Omental fat pad (tissue), 4 donors: ENCODE measurements at places on chromosomes 16 and 17.

DNA sequence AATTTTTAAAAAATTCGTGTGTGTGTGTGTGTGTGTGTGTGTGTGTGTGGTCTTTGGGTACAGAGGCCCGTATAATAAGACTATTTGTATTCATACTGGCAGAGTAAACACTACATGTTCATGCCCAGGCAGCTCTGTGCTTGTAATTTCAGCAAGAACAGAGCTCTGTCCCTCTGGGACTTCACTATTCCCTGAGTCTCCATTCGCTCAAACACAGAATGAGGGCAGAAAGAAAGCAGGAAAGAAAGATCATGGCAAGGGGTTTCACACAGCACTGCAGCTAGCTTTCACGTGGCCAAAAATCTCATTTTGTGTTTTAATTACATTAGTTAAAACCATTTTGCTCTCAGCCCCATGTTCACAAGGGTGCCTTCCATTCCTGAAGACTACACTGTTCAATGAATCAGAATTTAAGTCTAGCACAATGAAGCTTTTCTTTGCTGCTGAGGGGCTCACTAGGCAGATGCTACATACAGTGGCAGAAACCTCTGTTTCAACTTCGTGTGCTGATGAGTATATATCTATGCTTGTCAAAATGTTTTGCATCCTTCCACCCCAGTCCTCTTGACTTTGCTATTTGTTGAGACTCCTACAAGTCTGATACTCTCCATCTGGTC is 198.4 kb upstream of the C17orf78 start:
- no peak for DNase-seq

DNA sequence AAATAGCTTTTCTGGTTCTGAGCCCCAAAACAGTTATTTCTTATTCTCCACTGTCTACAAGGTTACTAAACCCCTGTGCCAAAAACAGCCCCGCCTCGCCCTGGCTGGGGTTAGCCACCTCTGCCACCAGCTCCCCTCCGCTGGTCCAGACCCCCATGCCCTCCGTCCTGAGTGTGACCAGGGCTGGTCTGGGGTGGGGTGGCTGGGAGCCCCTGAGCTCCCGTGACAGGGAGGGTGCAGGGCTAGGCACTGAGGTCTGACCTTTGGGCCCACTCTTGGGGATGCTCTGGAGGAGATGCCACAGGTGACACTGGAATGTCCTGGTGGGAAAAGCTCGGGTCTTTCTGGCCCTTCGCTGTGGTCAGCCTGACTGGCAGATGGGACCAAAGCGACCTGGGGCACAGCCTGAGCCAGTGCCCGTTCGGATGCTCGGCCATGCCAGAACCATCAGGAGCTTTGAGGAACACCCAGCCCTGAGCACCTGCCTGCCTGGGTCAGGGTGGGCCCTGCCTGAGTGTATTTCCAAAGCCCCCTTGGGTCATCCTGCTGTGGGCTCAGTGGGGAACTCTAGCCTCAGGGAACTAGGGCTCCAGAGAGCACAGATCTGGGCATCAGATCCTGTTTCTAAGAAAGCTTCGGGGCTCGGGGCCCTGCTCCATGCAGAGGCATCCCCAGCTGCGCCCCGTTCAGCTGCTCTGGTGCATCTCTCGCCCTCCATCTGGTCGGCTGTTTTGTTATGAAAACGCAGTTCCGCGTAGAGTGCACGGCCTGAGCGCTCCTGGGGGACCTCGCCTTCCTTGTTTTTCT is 72.1 kb upstream of the GNG13 start:
- no peak for DNase-seq

DNA sequence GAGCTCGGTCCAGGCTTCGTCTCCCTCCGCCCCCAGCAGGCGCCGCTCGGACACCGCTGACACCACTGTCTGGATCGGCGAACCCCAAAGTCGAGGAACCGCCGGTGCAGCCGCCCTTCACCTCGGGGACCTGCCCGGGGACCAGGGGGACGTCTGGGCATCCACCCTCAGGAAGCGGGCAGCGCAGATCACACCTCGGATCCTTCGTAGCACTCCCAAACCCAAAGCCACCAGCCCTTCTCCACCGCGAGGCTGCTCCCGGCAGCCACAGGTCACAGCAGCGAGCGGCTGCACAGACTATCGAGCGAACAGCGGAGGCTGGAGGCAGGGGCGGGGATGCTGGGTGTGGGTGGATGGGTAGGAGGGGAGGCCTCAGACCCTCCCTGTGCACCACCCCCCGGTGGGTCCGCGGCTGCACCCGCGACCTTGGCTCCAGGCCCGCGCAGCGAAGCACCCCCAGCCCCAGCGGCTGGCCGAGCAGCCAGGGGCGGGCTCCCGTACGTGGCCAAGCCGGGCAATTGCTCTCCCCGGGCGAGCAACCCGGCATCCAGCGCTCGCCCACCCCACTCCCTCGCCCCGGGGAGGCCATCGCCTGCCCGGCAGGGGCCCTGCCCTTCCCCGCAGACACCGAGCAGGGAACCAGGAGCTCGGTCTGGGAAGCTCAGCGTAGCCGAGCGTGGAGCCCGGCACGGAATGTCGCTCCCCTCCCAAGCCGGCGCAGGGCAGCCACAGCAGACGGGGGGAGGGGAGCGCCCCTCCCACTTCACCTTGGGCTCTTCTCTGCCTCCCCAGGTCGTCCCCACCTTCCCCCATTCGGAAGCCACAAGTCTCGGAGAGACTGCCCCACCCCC is 1.0 kb downstream of the SDK2 start:
- DNase-seq, result no peak

DNA sequence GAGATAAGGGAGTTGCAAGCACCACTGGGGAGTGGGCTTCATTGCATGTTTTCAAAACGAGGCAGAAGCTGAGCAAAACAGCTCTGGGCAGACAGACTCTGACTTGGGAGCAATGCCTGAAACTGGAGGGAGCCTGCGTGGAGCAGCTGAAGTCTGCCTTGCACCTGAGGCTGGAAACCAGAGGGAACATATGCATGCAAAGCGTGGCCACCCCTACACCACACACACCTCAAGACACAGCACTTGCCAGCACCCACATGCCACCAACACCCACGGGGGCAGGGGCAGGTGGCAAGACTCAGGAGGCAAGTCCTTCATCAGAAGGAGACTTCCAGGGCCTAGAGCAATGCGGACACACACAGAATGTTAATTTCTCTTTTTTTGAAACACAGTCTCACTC is 45.8 kb downstream of the COTL1 start:
- no peak for DNase-seq

- DNase-seq, result no peak
Observed at GRCh38 chr16:89873109-89873971, at the start of gene TCF25. TCF25 (plus strand) TSS chr16:89873592; CDS start chr16:89873668, 76 bp downstream.

- DNase-seq, result no peak
Observed at GRCh38 chr16:8178271-8178670, 412.0 kb downstream of the TMEM114 start.

DNA sequence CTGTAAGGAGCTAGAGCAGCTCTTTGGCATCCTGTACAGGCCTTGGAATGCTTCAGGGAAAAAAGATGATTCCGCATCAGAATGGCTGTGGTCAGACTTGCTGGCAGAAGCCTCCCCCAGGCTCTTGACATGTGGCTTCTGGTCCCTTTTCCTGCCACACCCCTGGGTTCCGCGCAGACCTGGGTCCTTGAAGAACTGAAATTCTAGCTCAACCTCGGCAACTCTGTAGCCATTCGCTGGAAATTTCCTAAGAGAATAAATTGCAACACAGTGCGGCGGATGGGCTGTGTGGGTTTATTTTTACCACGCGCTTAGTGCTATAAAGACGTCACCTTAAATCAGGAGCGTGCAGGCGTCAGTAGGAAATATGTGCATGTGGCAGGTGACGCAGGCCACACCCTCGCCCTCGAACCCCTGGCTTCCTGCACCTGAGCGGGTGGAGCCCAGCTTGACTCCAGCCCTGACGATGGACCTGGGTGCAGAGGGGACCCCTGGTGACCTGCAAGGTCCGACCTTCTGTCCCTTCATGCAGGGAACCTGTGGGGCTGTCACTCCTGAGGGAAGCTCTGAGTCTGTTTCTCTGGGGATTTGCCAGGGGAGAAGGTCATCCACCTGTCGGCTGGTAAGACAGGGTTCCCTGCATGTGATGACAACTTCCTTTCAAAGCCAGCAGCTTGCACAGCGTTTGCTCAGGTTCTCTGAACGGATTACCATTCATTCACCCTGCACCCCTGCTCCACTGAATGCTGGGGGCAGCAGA is 46.3 kb downstream of the METRNL start:
- no peak for DNase-seq

GRCh38 chr16:3369073-3369472 is 13.4 kb downstream of the OR2C1 start:
- DNase-seq, result no peak

DNA sequence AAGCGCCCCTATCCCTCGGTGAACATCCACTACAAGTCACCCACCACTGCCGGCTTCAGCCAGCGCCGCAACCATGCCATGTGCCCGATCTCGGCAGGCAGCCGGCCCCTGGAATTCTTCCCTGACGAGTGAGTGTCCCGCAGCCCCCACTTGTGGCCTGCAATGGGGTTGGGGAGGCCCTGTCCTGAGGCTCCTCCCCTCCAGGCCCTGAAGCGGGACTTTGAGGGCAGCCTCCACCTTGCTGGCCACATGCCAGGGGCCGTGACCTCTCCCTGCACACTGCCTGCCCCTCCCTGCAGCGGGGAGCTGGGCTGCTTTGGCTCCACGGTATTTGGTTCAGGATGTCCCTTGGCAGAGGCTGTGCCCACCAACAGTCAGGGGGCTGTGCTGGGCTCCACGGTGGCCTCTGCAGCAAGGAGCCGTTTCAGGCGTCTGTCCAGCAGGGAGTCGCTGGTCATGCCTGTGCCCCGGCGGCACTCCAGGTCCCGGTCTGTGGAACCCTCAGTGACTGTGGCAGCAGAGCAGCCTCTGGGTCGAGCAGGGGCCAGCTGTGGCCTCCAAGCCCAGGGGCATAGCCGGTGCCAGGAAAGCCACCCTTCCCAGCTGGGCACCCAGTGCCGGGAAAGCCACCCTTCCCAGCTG is 8.3 kb downstream of the NME3 start:
- no peak for DNase-seq

GRCh38 chr17:78476973-78477372 is 98.5 kb downstream of the PGS1 start:
- DNase-seq, result no peak

- no peak for DNase-seq
Observed at GRCh38 chr16:2705351-2705750, 14.7 kb downstream of the PRSS27 start.

GRCh38 chr16:85564277-85565051 is 48.7 kb upstream of the GSE1 start:
- no peak for DNase-seq

DNA sequence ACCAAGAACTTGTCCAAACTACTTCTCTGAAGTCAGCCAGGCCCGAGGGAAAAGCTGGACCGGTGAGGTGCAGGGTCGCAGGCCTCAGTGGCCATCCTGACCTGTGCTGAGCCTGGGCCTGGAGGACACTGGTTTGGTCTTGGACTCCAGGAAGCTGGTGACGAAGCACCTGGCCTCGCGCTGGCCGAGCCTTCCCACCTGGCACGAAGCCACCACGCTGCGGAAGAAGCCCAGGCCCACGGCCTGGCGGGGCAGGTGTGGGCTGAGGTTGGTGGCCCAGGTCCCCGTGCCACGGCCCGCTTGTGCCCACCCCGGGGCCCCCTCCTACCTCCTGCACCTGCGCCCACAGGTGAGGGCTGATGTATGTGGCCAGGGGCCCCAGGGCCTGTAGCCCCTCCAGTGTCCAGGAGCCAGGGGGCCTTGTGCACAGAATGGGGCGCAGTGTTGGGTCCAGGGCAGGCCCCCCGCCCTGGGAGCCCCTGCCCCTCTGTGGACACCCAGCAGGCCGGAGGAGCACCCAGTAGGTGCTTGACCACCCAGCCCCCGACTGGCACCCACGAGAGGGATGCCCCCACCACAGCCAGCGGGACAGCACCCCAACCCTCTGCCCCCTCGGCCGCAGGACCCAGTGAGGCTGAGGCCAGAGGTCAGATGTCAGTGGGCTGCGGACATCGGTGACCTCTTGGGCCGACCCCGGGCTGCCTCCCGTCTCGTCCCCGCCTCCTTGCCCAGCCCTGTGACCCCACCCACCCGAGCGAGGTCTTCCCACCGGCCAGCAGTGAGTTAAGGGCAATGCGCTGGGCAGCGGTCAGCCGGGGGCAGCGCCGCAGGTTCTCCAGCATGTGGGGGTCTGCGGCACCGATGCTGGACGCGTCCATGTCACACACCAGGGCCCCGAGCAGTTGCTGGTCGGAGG is 13.8 kb downstream of the MSLN start:
- no peak for DNase-seq

DNA sequence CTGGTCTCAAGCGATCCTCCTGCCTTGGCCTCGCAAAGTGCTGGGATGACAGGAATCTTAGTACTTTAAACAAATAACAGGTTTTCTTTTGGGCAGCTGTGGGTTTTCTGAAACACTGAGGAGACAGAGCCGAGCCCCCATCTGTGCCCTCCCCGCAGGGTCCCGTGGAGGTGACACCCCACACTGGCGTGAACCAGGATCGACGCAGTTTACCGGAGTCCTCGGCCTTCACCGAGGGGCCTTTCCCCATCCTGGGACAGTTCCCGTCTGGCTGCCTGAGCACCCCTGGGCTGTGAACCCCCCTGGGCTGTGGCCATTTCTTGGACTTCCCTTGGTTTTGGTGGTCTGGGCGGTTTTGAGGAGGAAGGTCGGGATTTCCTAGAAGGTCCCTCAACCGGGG is 15.3 kb upstream of the GNG13 start:
- no peak for DNase-seq

GRCh38 chr16:12613131-12613991 is 190.3 kb downstream of the CPPED1 start:
- no peak for DNase-seq

DNA sequence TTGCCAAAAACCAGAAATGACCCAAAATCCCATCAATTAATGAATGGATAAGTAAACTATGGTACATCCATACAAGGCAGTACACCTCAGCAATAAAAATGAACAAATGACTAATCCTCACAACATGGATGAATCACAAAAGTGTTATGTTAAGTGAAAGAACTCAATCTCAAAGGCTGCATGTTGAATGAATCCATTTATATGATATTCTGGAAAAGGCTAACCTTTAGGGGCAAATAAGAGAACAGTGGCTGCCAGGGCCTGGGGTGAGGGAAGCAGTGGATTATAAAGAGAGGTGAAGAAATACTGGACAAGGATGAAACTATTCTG is 46.1 kb upstream of the MSI2 start:
- no peak for DNase-seq

DNA sequence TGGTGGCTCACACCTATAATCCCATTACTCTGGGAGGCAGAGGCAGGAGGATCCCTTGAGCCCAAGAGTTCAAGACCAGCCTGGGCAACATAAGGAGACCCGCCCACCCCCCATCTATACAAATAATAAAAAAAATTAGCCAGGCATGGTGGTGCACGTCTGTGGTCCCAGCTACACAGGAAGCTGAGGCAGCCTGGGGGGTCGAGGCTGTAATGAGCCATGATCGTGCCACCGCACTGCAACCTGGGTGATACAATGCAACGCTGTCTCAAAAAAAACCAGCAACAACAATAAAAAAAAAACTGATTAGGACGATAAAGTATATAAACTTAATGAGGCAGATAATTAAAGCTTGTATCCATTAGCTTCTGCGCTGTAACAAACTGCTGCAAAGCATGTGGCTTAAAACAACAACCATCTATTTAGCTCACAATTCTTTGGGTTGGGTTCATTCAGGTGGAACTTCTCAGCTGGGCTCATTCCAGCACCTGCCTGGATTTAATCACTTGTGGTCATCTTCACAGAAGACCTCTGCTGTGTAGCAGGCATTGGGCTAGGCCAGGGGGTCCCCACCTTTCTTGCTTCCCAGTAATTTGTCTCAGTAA is 45.8 kb downstream of the LCMT1 start:
- no peak for DNase-seq

GRCh38 chr17:78600181-78600721 is 23.1 kb upstream of the DNAH17 start:
- DNase-seq, result no peak
